ENCODE measurements at places on chromosomes 6 and 20.

- no peak for DNase-seq
Measured at GRCh38 chr20:1335961-1336698, 7.2 kb upstream of the SDCBP2 start.

DNA sequence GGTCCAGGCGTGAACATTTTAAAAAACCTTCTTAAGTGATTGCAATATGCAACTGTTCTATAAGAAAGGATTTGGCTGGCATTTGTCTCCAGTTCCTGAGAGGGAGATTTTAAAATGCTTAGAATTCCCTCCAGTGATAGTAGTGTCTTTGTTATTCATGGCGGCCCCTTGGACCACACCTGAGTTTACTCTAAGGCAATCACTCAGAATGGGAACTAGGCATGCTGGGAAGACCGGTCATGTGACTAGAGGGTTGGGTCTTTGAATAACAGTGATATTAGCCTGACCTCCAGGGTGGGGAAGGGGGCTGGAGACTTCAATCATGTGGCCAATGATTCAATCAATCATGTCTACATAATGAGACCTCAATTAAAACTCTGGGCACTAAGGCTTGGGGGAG, 50.7 kb upstream of the UTRN start:
- DNase-seq = no peak

DNA sequence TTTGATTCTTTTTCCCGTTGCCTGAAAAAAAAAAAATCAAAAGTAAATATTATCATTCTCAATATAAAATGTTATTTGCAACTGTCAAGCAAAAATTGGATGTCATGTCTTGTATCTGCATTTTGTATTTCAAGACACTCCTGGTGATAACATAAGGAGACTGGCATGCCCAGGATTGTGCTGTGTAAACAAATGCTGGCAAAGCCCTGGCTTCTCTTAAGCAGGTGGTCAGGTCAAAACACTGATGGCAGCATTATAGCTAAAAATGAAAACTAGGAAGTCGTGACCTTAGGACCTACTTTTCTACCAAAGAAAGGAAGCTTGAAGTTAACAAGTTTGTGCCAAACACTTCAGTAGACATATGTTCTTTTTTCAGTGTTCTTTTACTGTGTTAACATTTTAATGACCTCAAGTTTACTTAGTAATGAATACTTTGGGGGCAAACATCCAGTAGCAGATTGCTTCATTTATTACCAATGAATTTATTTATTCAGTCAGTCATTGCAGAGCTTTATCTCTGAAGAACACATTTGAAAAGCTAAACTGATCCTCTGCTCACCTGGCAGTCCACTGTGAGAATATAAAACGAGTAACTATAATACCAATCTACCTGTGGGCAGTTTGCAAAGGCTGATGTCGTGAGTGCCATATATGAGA, 243.1 kb upstream of the FLRT3 start:
- DNase-seq = no peak

DNA sequence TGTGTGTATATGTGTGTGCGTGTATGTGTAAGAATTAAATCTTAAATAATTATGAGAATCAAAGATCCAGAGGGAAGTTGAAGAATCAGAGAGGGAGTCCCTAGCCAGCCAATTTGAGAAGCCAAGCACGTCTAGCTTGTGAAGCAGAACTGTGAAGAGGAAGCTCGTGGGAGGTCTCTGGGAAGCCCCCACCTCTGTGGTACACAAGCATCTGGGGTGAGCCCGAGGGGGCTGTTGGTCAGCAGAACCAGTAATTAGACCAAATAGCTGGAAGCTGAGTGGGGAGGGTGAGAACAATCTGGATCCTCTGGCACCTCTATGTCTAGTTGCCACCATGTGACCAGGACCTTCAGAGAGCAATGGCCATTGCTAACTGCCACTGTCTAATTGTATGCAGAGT, 310.0 kb upstream of the PRND start:
- DNase-seq = no peak

DNA sequence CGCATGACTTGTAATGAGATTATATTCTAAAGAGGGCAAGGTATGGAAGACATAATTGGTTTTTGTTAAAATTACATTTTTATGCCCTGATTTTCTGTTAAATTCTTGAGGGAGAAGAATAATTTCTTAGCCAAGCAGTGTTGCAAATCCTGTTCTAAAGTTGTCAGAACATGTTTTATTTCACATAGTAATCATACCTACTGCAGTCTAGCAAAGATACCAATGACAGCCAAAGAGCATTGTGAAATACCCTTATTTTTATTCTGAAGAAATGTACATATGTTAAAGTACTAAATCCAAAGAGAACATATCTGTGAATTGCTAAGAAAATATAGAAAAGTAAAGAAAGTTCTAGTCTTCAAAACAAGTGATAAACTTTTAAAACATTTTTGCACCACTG, 39.6 kb upstream of the SMIM8 start:
- DNase-seq = no peak

- DNase-seq = no peak
Measured at GRCh38 chr20:47018381-47018780, 123.7 kb downstream of the EYA2 start.

DNA sequence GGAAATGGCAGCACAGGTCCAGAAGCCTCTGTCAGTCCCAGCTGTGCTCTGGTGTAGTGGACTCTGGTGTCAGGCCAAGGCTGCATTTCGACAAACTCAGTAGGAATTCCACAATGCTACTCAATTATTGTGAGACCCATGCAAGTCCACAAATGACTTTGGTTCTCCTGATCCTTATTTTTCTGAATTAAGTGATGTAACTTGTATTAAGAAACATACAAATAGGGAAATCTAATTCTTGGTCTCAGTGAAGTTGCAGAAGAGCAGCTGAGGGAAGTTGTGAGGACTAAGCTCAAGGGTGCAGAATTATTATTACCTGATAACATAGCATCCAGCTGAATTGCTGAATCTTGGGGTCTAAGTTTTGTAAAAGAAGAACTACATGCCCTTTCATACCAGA, 116.8 kb downstream of the MAFB start:
- DNase-seq = no peak

DNA sequence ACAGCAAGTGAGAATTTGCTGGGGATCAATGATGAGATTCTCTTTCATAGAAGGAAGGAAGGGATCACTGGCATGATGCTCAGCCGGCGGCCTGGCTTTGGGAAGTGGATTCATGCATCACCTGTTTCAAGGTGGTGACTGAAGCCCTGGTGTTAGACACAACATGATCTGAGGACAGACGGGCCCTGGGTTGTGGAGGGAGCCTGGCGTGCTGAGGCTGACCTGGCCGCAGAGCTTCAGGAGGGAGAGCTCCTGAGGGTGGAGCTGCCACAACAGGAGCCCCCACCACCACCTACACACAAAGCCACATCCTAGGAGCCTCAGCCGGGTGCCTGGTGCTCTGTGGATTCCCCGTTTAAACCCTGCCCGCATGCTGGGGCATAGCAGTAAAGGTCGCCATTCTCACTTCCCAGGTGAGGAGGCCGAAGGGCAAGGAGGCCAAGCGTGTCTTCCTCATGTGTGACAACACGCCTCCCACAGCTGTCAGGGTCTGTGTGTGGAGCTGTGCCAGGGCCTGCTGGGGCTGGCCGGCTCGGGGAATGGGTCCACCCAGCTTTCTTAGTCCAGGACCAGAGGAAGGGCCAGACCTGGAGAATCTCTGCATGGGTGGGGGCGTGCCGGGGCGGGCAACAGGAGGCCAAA, 107.0 kb downstream of the ERMARD start:
- no peak for DNase-seq

- DNase-seq = no peak
Measured at GRCh38 chr6:103455275-103455674, 1404.4 kb downstream of the HACE1 start.

DNA sequence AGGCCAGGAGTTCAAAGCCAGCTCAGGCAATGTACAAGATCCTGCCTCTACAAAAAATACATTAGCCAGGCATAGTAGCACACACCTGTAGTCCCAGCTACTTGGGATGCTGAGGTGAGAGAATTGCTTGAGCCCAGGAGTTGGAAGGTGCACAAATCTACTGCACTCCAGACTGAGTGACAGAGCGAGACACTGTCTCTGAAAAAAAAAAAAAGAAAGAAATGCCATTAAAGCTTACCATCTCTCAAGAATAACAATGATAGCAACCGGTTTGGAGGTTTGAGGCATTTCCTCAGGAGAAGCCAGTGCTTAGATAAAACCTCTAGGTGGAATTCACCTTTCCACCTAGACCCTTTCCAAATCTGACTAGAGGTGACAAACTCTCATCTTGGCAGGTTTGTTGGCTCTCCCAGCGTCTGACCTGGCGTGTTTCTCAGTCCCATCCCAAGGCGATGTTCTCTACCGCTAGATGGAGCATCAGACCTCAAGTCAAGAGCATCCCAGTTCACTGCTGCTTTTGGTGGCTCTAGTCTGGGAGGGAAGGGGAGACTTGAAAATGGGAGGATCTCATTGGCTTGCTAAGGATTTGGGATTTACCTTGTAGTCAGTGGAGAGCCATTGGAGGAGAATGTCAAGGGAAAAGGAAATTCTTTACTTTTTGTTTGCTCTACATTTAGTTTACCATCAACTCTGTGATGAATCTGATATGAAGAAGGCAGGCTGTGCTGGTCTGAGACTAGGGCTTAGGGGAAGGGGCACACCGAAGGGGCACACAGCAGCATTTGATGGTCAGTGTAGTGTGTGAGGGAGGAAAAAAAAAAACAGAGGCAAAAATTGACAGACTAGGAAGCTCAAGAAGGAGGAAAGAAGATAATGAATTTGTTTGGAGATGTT, 67.9 kb downstream of the NCOA7 start:
- no peak for DNase-seq

GRCh38 chr20:46268131-46268614, 40.1 kb downstream of the CDH22 start:
- DNase-seq = no peak

DNA sequence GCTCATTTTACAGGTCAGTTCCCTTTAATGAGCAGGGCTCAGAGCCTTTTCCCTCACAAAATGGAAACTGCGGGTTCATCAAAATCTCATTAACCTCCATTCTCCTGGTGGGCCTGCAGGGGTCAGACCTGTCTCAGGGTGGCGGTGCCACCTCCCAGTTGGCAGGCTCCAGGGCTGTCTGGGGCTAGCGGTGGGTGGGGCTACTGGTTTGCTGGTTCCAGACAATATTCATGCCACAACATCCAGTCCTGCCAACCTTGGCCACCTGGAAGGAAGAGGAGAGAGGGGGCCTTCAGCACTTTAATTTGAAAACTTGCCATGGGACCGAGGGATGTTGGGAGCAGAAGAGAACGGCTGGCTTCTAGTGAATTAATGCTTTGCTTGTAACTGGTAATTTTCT, 41.9 kb upstream of the CTNNBL1 start:
- no peak for DNase-seq

GRCh38 chr6:1426416-1426815, 37.0 kb downstream of the FOXF2 start:
- no peak for DNase-seq

DNA sequence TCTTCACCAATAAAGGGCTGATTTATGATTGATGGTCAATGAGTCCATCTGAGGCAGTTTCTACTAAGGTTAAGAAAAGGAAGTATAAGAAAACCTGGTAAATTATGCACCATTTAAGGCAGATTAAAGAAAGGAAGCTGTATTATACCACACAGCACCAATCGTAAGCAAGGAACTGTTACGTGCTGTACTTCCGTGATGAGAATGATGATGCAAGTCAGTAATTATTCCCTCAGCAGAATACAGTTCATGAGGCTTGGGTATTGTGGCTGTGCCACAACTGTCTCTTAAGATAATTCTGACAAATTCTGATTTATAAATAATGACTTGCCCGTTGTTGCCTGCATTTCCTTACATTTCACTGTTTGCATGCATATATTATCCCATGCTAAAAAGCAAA, 699.0 kb downstream of the HDGFL1 start:
- DNase-seq = no peak

DNA sequence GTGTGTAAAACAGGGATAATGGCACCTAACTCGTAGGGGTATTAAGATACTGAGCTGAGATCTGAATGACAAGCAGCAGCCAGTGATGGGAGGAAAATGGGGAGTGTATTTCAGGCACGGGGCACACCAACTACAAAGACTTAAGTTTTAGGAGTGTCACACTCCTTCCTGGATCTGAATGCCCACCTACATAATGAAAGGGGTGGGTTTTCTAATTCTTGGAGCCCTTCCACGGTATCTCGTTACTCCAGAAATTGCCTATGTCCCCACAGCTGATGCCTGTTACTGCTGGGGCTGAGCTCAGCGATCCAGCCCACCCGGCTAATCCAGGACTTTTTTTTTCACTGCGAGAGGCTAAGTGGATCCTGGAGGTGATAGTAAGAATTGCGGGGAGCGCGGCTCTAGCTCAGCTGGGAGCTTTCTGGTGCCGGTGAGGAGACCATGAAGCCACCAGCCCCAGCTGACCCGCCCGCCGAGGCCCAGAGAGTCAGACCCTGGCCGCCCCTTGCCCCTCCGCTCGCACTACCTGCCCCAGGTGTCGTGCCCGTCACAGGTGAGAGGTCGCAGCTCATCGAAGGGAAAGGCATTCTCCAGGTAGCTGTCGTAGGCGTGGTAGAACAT, 727 bp downstream of the EDEM2 start:
- no peak for DNase-seq

DNA sequence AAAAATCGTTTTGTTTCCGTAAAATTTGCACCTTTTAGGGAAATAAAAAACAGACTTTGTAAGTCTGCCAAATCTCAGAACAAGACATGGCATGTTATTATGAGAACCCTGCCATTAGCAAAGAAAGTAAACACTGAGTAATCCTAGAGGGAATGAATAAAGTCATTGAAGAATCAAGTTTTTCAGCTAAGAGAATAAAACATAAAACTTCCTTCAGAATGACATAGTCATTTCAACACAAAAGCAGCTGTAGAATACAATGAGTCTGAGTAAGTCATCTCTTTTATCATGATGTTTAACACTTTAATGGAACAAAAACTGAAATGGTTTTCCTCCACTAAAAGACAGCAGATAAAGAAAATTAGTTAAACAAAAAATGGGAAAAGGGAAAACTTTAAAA, 10.3 kb upstream of the DST start:
- no peak for DNase-seq

GRCh38 chr6:7727086-7727945, 1.4 kb downstream of the BMP6 start:
- no peak for DNase-seq

- DNase-seq = no peak
Measured at GRCh38 chr6:167298127-167298526, 7.0 kb downstream of the UNC93A start.

DNA sequence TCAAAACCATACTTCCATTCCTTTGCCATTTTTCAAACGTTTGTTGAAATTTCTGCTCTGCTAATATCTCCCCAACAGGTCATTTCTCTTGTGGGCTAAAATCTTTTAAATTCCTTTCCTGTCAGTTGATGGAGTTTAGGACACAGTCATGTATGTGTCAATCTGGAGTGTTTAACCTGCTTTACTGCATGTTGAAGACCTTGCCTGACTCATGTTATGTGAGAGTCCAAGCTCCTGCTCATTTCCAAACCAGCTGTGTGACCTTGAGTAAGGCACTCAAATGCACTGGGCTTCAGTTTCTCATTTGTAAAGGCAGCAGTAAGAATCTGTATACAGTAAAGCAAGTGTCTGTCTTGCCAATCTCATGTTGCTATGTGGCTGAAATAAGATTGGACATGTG, 171.9 kb upstream of the SPACA1 start:
- no peak for DNase-seq

Measured in thoracic aorta (tissue), 2 donors.